ENCODE measurements at places on chromosomes 4 and X.
A peak's percentile ranks its signal among the peaks of the same experiment; 100 is the strongest.

- peak; percentile 23 for DNase-seq
Observed at GRCh38 chr4:3256230-3257102, 7.5 kb downstream of the MSANTD1 start.

DNA sequence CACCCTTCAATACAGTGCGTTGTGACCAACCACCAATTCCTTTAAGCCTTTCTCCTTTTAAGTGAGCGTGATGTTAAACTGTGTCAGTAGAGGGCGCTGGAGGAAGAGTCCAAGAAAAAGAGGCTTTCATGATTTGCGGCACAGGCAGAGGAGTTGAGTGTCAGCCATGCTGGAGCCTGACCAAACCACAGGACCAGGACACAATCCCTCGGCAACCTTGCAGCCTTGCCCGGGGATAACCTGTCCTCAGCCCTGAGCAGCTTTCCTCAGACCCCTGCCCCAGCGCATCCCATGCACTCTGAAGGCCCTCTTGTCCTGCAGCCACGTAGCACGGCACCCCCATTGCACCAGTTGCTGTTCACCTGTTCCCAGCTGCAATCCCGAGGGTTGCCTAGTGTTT lies 53.5 kb upstream of the SMIM31 start:
- peak; percentile 37 for DNase-seq

DNA sequence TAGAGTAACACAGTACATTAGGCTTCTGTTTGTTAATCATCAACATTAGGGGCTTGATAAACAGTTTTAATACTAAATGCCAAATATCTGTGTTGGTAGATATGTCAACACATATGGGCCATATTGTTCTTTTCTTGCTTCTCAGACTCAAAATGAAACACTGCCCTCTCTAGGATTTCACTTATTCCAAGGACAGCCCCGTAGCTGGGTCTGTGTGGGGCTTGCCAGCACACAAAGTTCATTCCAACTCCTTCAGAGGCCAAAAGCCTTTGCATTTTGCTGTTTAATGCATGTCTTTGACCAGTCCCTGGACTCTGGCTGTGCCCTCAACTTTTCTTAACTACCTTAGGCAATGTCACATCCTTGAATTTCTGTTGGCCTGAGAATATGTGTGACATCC lies 102.0 kb upstream of the ZNF827 start:
- no peak for DNase-seq

GRCh38 chr4:22850630-22851029 lies 157.9 kb downstream of the GBA3 start:
- DNase-seq, result no peak

GRCh38 chr4:22780317-22780716 lies 87.6 kb downstream of the GBA3 start:
- DNase-seq, result no peak

GRCh38 chr4:89266128-89266527 lies 41.5 kb downstream of the GPRIN3 start:
- no peak for DNase-seq

GRCh38 chr4:13238936-13239335 lies 245.2 kb downstream of the RAB28 start:
- no peak for DNase-seq

GRCh38 chr4:187615972-187616371 lies 379.6 kb upstream of the ZFP42 start:
- no peak for DNase-seq

GRCh38 chr4:132108784-132109183 lies 1040.3 kb upstream of the PCDH10 start:
- no peak for DNase-seq

GRCh38 chr4:80196922-80197573 lies at the start of gene PRDM8:
TSS of gene PRDM8 (plus strand) at chr4:80197503. CDS start at chr4:80200081, 2,578 bp downstream.
- peak; percentile 85 for DNase-seq

DNA sequence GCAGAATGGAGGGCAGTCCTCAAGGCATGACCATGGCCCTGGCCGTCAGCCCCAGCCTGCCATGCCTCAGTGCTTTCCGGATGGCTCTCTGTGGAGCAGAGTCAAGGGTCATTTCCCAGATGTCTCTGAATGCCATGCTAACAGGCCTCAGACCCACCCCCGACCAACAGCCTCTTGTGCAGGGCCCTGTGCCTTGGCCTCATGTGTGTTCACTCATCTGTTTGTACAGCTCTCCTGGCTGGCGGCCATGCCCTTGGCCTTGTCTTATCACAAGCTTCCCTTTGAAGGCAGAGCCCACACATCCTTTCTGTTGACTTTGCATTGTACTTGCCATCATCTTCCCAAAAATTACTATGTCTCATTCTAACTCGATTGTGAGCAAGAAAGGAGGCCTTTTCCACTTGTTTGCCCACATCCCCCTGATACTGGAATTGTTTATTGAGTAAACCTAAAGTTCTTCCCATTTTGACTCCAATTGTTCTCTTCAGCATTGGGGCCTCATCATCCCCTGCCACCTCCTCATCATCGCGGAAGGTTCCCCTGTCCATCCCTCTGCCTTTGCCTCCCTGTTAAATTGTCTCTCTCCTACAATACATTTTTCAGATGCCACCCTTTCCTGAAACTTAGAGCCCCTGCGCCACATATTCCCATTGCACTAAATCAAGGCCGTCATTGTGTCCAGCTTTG lies 6.3 kb downstream of the CA5B start:
- no peak for DNase-seq

DNA sequence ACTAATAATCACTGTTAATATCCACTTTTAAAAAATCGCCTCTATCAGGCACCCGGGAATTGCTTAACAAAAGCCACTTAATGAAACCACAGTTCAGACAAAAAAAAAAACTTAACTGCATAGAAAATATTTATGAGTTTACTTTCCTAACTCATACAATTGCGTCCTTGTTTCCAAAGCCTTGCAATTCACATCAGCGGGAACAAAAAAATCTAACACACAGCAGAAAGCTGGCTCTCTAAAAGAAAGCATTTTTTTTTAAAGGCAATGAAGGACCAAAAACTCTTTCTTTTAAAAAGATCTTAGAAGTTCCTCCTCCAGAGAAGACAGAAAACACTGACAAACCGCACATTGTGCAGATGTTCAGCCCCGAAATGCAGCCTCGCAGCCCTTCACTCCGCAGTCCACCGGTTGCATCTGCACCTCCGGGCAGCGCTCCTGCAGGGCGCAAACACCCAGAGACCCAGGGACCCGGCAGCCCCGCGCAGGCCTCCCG lies 812 bp downstream of the FAT1 start:
- no peak for DNase-seq

DNA sequence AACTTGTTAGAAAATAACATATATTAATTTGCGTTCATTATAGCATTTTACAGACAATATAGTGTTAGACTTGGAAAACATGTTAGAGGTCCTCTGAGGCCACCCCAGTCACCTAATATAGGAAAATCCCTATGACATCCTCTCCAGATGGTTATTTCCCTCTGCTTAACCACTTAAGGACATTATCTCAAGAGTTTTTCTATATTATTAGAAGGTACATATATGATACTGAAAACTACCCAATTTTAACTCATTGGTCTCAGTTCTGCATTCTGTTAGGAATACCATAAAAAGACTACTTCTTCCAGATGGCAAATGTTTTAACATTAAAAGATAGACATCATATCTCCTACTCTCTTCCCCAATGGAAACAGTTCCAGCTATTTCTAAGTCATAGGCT lies 21.4 kb downstream of the PTPN13 start:
- DNase-seq, result peak; percentile 39

DNA sequence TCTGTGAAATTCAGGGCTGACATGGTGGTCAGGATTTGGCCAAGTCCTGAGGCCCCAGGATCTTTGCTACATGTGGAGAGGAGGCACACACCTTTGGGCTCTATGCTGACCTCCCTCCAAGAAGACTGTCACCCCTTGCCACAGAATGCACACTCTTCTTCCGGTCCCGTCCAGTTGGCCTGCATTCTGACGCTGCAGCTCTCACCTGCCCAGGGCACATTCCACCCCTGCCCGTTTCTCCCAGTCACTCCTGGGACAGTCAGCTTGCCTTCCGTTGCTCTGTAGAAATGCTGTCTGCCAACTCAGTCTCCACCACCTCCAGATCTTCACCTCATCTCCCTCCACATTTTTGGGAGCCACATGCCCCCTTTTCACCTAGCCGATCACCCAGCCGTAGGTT lies 76.7 kb downstream of the SHROOM2 start:
- DNase-seq, result no peak

GRCh38 chrX:51496501-51497291 lies at the start of gene NUDT11:
TSS of gene NUDT11 (minus strand) at chrX:51496592. CDS start at chrX:51496444, 148 bp downstream.
- DNase-seq, result peak; percentile 87

GRCh38 chrX:132718431-132718958 lies 229.7 kb upstream of the MBNL3 start:
- no peak for DNase-seq

- DNase-seq, result no peak
Observed at GRCh38 chrX:46202733-46203514, 342.3 kb downstream of the ZNF674 start.

GRCh38 chr4:118916691-118917289 lies 28.1 kb downstream of the SYNPO2 start:
- no peak for DNase-seq

DNA sequence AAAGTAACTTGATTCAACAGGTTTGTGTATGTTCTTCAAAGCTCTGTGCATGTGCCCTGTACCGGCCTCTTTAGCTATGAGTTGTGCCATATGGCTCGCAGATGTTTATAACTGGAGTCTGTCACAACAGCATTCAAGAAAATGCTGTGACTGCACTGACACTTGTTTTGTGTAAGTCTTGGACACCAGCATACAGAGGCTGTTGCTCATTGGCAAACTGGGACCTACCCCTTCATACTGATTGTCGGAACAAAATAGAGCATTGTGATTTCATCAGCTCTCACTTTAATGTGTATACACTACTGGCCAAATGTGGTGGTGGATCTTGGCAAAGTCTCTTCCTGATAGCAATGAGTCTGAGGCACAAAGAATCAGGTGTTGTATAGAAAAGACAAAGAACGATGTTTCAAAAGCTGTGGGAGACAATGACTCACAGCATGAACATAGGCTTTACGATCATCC lies 133.9 kb downstream of the EGF start:
- DNase-seq, result no peak

DNA sequence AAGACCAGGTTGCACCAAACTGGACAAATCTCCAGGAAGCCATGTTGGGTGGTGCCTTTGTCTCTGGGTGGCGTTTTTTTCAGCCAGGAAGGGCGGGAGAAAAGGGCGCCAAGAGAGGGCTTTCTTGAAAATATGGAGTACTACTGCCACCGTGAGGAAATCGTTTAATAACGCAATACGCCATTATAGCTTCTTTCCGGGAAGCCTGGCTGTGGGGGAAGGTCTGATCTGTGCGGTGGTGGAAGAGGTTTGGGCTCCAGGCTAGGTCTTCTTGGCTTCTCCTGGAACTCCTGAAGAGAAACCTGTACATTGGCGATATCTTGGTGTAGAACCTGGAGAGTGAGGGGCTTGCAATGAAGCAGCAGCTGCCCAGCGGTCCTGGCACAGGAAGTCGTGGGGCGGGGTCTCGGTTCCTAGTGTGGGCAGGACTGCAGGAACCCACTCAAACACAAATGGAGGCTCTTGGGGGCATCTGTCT lies 202.7 kb downstream of the OR13H1 start:
- no peak for DNase-seq

DNA sequence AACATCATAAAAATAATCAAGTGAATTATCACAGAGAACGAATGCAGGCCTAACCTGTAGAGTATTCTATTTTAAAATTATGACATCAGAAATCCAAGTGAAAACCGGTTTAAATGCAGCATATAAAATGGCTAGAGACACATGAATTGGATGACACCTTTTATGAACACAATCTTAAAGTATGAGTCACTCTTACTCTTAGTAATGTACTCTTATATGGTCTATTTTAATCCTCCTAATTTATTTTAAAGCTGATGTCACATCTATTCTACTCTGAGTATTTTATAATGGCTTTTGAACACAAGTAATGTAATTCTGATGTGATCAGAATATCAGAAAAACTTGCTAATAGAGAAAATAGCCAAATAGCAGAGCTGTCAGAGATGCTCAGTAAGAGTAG lies 161.4 kb upstream of the RADX start:
- DNase-seq, result no peak

- no peak for DNase-seq
Observed at GRCh38 chr4:83013902-83014301, 3.3 kb upstream of the LIN54 start.

GRCh38 chr4:173246719-173247118 lies 78.1 kb downstream of the GALNT7 start:
- DNase-seq, result peak; percentile 60

DNA sequence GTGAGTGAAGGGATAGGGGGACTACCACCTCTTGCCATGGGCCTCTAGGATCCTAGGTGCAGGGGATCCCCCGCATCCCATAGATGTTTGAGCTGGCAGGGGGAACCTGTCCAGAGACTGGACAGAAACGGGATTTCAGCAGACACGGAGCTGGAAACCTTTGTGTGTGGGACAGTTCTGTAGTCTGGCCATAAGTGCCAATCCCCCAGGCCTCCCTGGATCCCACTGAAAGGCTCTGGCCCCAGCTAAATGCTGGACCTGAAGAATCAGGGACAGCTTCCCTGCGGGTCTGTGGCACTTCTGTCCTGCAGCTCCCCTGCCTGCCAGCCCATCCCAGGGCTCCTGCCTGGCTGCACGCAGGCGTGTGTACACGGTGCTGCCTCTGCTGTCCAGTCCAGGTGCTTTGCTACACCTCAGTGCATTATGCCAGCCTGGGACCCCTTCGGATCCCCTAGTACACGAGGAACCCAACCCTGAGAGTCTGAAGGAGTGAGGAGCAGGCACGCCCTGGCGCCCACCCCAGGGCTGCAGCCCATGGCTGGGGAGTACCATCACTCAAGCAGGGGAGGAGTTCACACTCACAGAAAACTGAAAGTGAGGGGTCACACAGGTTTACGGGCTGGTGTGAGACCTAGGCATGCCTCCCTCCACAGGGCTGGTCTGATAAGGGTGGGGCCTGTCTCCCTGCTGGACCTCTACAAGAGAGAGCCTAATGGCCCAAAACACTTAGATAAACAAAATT lies 703.0 kb downstream of the ARAP2 start:
- no peak for DNase-seq

- DNase-seq, result no peak
Observed at GRCh38 chr4:48939785-48940184, 33.2 kb upstream of the OCIAD2 start.
